ENCODE measurements at places on chromosomes 16 and 17. TPM values are rescaled to one million over a fixed set of nuclear protein-coding genes. Genes with fewer than 3 reads are reported as not detected.
A peak's percentile ranks its signal among the peaks of the same experiment; 100 is the strongest.

- DNase-seq = no peak
These were observed 14.7 kb upstream of the PLLP start for GRCh38 chr16:57299009-57299718.

- DNase-seq = no peak
These were observed 19.0 kb downstream of the C17orf100 start for GRCh38 chr17:6670571-6670970.

DNA sequence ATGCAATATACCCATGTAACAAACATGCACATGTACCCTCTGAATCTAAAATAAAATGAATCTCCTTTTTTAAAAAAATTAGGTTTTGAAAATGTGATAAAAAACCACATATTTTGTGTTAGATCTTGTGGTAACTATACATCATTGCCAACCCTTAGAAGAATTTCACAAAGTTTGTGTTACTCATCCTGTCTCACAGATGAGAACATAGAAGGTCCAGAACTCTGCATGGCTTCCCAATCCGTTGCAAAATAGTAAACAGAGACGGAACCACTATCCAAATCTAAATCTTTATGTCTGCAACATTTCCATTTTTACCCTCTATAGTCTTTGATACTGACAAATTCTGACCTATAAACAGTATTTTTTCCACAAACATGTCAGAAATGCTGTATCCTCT lies 759.9 kb downstream of the KCNJ2 start:
- no peak for DNase-seq

The PLCG2 gene
- 64.1 TPM for polyA plus RNA-seq

The DNAH9 gene
- polyA plus RNA-seq = 4.5 TPM

DNA sequence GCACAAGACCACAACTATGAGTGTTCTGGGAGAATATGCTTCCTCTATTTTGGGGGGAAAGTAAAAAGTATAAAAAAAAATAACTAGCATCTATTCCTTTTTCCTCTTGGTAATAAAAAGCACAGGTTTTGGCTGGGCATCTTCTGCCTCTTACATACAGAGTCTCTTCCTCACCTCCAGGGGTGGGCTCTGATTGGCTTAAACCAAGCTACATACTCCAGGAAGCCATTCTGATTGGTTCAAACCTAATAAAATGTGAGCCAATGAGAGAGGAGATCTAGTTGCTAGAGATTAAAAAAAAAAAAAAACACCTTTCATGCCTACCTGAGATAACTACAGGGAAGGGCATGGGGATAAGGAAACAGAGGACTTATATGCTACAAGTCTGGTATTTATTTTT lies 365.9 kb upstream of the ERCC4 start:
- no peak for DNase-seq

GRCh38 chr16:5018793-5019192 lies 14.9 kb downstream of the NAGPA start:
- DNase-seq = peak; percentile 22

DNA sequence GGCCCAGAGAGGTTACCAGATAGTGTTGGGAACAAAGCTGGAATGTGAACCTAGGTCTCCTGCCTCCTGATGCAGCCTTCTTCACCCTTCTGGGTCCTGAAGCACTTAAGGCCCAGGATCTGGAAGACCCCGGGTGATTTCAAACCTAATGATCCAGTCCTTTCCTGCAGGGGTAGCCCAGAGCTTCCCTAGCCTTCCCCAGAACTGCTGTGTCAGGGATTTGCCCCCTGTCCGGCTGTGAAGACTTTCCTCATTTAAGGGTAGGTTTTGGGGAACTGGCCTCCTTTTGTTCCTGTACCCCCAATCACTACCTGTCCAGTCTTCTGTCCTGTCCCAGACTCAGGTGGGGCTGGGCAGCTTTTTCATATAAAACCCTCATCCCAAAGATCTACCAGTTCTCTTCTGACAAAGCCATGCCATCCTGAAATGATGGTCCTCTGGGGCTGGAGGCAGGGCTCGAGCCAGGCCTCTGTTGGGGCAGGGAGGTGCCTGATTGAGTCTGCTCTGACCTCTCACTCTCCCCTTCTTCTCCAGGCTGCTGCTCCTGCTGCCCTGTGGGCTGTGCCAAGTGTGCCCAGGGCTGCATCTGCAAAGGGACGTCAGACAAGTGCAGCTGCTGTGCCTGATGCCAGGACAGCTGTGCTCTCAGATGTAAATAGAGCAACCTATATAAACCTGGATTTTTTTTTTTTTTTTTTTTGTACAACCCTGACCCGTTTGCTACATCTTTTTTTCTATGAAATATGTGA lies 1.3 kb downstream of the MT1X start:
- no peak for DNase-seq

DNA sequence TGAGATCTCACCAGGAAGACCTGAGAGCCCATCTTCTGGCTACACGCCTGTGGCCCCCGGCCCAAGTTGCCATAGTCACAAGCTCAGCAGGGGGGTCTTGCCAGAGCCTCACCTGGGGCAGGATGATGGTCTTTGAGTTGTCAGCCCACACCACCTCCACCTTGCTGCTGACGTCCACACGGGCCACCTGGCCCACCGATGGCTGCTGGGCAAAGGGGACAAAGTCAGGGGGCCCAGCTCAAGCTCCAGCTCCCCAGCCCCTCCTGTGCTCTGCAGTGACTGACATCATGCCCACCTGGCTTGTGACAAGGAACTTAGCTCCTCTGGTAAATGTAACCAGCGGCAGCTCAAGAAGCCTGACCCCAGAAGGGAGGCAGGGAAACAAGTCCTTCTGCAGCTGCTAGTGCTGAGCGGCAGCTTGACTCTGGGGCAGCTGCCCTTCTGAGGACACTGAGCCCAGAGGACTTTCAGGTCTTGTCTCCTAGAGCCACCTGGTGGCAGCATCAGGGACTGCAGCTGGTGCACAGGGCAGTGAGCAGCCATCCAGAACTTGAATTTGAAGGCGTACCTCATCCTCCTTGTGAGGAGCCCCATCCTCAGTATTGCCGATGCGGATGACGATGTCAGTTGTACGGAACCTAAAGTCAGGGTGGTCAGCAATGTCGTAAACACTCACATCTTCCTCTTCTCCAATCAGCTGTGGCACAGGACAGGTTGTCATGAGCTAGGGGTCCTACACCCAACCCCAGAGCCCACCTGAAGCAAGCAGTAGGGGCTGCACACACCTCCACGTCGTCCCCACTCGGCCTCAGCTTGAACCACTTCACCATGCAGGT lies 13.5 kb downstream of the SPHK1 start:
- peak; percentile 87 for DNase-seq

GRCh38 chr16:67169642-67170167 lies 633 bp upstream of the NOL3 start:
- DNase-seq = no peak

Measured in left kidney (tissue), 8 donors.